ENCODE measurements at places on chromosomes 4 and X.

DNA sequence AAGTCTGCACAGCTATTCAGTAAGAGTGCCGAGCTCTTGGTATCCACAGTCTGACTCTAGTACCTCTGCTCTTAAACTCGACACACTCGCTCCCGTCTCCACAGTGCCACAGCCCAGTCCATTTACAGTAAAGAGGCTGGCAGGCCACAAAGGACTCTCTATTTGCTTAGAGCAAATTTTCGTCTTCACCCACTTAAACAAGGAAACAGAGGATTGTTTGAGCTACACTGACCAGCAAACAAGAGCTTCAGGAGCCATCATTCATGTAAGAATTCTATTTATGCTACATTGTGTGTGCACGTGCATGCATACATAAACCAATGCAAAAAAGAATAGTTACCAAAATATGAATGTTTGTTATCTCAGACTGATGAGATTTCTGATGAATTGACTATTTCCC lies 290.2 kb downstream of the USP46 start:
- H3K36me3 ChIP-seq = no peaks in the 10 kb centered on the region
- no peak for DNase-seq
- no peak overlapping the region for H3K27ac ChIP-seq
- no peaks in the 10 kb centered on the region for H3K27me3 ChIP-seq
- H3K4me1 ChIP-seq = no peaks in the 10 kb centered on the region
- H3K4me3 ChIP-seq = no peak overlapping the region

DNA sequence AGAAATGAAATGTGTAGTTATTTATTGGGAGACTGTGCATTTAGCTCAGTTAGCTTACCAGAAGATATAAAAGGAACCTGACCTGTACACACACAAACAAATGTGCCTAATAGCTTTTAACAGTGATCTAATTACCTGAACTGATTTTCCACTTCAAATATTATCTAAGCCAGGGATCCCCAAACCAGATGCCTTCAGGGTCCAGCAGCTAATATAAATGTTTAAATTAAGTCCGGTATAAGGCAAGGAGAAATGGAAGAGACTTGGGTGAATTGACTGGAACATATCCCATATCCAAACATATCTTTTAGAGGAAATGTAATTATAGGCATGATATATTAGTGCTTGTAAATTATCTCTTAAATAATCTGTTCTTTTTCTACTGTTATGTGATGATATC lies 66.7 kb downstream of the CNKSR2 start:
- H3K27me3 ChIP-seq = no peaks in the 10 kb centered on the region
- no peak overlapping the region for H3K4me3 ChIP-seq
- no peaks in the 10 kb centered on the region for H3K4me1 ChIP-seq
- no peak for DNase-seq
- no peaks in the 10 kb centered on the region for H3K36me3 ChIP-seq

DNA sequence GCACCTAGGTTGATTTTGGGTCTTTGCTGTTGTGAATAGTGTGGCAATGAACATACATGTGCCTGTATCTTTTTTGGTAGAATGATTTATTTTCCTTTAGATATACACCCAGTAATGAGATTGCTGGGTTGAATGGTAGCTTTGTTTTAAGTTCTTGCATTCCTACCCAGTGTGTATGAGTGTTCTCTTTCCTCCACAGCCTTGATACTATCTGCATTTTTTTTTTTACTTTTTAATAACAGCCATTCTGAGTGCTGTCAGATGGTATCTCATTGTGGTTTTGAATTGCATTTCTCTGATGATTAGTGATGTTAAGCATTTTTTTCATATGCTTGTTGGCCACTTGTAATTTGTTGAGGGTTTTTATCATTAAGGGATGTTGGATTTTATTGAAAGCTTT lies 351.8 kb upstream of the GNPDA2 start:
- H3K36me3 ChIP-seq = no peaks in the 10 kb centered on the region
- H3K27ac ChIP-seq = no peak overlapping the region
- H3K4me3 ChIP-seq = no peak overlapping the region
- no peak for DNase-seq

DNA sequence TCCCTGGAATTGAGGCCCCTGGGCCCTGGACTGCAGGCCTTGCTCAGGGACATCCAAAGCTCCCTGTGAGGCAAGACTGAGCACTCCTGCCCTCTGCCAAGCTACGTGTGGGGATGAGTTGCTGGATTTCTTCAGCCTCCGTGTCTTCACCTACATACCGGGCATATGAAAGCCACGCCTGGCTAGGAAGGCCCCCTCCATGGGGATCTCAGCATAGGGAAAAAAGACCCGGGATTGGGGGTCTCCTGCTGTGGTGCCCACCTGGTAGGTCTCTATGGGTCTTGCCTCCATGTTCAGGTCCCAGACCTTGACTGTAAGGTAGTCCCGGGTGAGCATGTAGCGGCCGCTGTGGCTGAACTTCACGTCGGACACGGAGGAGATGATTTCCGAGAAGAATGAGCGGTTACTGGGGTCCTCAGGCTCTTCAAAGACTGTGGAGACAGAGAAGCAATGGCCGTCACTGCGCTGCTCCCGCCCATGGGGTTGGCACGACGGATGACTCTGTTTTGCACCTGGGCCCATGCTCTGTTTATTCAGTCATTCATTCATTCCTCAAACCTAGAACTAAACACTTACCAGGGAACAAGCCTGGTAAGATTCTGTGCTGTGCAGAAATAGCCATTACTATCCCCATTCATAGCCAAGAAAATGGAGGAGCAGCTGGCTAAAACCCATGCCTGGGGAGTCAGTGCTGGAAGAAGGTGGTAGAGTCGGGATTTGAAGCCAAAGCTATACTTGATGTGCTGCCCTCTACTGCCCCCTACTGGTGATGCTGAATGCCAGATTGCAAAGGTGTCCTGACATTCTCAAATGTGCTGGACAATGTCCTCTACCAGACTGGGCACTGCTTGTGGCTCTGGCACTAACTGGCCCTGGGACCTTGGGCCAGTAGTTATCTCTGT lies 63.9 kb downstream of the WFS1 start:
- H3K4me1 ChIP-seq = peaks cover 11% of the 10 kb centered on the region
- peaks cover 11% of the 10 kb centered on the region for H3K27me3 ChIP-seq
- H3K4me3 ChIP-seq = no peak overlapping the region
- no peak overlapping the region for H3K27ac ChIP-seq
- H3K36me3 ChIP-seq = no peaks in the 10 kb centered on the region

DNA sequence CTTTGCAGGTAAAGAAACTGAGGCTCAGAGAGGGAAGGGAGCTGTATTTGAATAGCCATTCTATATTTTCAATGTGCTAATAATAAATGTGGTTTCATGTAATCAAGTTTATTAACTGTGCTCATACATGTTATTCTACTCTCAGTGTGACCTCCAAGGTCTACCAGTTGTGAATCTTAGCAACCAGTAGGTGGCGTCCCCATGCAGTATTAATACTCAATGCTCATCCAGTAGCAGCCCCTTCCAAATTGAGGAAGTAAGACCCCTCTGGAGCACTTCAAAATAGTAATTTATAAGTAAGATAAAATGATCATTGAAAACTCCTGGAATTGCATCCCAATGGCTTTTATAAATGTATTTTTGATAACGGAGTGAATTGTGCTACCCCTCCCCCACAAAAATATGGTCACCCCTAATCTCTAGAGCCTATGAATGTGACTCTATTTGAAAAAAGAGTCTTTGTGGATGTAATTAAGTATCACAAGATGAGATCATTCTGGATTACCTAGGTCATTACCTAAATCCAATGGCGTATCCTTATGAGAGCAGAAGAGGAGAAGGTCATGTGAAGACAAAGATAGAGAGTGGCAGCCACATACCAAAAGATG lies 20.4 kb upstream of the SEPSECS start:
- DNase-seq = peak; percentile 94
- no peak overlapping the region for H3K27ac ChIP-seq
- no peaks in the 10 kb centered on the region for H3K36me3 ChIP-seq
- H3K4me1 ChIP-seq = no peaks in the 10 kb centered on the region
- no peaks in the 10 kb centered on the region for H3K27me3 ChIP-seq

- H3K27me3 ChIP-seq = no peaks in the 10 kb centered on the region
- H3K4me3 ChIP-seq = no peak overlapping the region
- DNase-seq = no peak
- H3K4me1 ChIP-seq = peaks cover 44% of the 10 kb centered on the region
Measured at GRCh38 chr4:54946741-54947140, 178.7 kb downstream of the KDR start.

- no peaks in the 10 kb centered on the region for H3K36me3 ChIP-seq
- no peaks in the 10 kb centered on the region for H3K4me1 ChIP-seq
- H3K4me3 ChIP-seq = no peak overlapping the region
- H3K27ac ChIP-seq = no peak overlapping the region
Measured at GRCh38 chr4:42778349-42778748, 114.2 kb upstream of the GRXCR1 start.

GRCh38 chr4:121212806-121213205 lies 48.7 kb upstream of the TNIP3 start:
- no peak overlapping the region for H3K27ac ChIP-seq
- DNase-seq = no peak
- no peaks in the 10 kb centered on the region for H3K36me3 ChIP-seq

Data from common myeloid progenitor, CD34-positive (primary cell).